Sigmoid colon (tissue), 7 donors: ENCODE measurements at places on chromosomes 5 and 9. TPM values are rescaled to one million over a fixed set of nuclear protein-coding genes. Genes with fewer than 3 reads are reported as not detected.

DNA sequence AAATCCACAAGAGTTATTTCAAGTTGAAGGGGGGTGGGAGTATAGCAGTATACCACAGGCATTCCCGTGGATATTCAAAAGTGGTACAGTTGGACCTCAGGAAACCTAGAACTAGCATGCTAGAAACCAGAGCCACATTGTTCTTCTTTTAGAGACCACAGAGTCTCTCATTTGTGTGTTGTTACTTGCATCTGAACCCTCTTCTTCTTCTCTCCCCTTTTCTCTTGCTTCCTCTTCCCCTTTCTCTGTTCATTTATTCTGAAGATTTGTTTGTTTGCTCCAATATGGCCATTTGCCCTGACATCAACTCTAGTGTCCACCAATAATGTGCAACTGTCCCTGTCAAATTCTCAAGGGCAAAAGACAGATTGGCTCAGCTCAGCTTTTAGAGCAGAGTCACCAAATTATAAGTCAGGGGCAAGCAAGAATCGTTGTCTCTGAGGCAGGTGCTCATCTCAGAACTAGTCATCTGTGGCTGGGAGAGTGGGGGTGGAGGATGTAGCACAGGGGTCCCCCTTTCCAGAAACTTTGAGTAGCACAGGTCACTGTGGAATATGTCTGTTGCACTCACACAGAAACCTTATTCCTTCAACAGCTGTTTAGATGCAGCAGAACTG is 321.1 kb downstream of the ARRDC3 start:
- DNase-seq, result no peak

- no peak for DNase-seq
These were observed 53.5 kb upstream of the MCCC2 start for GRCh38 chr5:71533615-71534014.

GRCh38 chr9:38145526-38146053 is 76.6 kb upstream of the SHB start:
- no peak for DNase-seq

The LRRC19 gene
- polyA plus RNA-seq, result 25.9 TPM

- no peak for DNase-seq
These were observed 127.1 kb downstream of the TRIO start for GRCh38 chr5:14270209-14270702.
